WTC11 (cell line): ENCODE measurements at places on chromosomes 12 and 14. TPM values are rescaled to one million over a fixed set of nuclear protein-coding genes. Genes with fewer than 3 reads are reported as not detected.

C12orf54 gene
- total RNA-seq: not detected in 3 replicates

DNA sequence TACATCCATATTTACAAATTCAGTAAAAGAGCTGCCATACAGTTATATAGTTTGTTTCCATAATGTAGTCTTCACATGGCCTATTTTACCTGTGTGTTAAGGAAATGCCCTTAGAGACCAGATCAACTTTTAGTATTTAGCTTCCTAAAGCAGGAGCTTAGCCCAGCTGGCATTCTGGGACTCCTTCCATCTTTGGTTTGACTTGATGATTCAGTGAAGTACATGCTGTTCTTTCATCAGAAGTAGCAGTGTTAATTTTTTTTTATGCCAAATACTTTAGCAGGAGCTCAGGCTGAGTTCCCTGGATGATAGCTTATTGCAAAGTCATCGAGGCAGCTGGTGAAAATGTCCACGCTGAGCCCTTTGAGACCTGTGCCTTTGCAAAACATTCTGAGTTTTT lies 101.0 kb downstream of the FOXG1 start:
- no peak overlapping the region for H3K4me3 ChIP-seq
- H3K36me3 ChIP-seq: no peaks in the 10 kb centered on the region
- no peak for DNase-seq
- no peaks in the 10 kb centered on the region for H3K4me1 ChIP-seq
- no peaks in the 10 kb centered on the region for H3K27me3 ChIP-seq

DNA sequence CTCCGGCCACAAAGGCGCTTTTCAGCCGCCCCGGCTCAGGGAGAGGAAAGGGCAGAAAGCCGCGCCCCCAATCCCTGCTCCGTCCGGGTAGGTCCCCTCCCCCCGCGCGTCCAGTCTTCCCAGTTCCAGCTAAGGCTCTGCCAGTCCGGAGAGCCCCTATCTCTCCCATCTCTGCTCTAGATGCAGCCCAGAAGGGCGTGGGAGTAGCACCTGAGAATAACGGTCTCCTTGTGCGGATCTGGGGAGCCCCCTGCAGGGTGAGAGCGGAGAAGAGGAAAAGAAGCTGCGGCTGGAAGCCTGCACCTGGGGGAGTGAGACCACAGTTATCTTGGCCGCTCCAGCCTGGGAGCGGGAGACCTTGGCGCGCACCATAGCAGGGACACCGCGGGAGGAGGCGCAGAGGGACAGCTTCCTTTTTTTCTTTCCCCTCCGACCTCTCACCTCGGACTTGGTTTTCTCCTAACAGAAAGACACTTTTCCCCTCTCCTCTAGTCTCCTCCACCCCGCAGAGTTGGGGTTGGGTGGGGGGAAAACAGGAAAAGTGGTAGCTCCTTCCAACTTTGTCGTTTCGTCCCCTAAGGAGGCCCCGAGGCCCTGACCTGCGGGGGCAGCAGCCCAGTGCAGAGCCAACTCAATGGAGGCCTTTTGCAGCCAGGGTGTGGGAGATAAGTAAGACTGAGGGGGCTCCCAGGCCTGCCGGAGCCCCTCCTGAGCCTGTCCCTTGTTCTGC lies 2.4 kb downstream of the DHH start:
- peaks cover 55% of the 10 kb centered on the region for H3K4me1 ChIP-seq
- peaks cover 87% of the 10 kb centered on the region for H3K27me3 ChIP-seq
- no peaks in the 10 kb centered on the region for H3K36me3 ChIP-seq
- H3K4me3 ChIP-seq: peak overlapping the region; percentile 56

GRCh38 chr12:104740668-104741067 lies 217.4 kb downstream of the SLC41A2 start:
- H3K27ac ChIP-seq: no peak overlapping the region; the same call in 1 of the 2 replicates
- H3K36me3 ChIP-seq: no peaks in the 10 kb centered on the region
- H3K4me1 ChIP-seq: peaks cover 52% of the 10 kb centered on the region
- no peak for DNase-seq
- no peak overlapping the region for H3K4me3 ChIP-seq
- H3K27me3 ChIP-seq: no peaks in the 10 kb centered on the region

GRCh38 chr12:100675432-100675831 lies 101.9 kb downstream of the GAS2L3 start:
- no peaks in the 10 kb centered on the region; the same call in none of the 2 replicates for H3K27me3 ChIP-seq
- DNase-seq: no peak
- no peak overlapping the region for H3K27ac ChIP-seq
- H3K4me1 ChIP-seq: no peaks in the 10 kb centered on the region
- H3K36me3 ChIP-seq: no peaks in the 10 kb centered on the region
- no peak overlapping the region for H3K4me3 ChIP-seq
